ENCODE measurements at places on chromosomes 4 and X.

DNA sequence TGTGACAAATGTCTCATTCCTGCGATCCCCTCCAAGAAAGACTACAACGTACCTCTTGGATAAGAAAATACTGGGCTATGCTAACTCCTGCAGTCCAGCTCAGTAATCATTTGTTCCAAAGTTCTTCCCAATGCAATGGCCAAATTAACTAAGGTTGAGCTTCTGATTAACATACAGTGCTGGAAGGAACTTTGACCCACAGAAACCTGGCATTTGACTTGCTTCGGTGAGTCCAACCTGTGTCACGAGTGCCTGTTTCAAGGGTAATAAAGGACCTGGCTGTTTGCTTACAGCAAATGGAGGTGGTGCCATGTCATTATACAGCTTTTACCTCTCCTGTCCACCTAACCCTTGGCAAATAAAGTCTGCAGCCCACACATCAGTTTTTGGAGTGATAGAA, 83.2 kb downstream of the RBM47 start:
- no peak for DNase-seq

- DNase-seq, result no peak
Observed at GRCh38 chr4:184823014-184823413, 2.8 kb downstream of the ACSL1 start.

GRCh38 chrX:31128855-31129254, 57.0 kb upstream of the FTHL17 start:
- no peak for DNase-seq

DNA sequence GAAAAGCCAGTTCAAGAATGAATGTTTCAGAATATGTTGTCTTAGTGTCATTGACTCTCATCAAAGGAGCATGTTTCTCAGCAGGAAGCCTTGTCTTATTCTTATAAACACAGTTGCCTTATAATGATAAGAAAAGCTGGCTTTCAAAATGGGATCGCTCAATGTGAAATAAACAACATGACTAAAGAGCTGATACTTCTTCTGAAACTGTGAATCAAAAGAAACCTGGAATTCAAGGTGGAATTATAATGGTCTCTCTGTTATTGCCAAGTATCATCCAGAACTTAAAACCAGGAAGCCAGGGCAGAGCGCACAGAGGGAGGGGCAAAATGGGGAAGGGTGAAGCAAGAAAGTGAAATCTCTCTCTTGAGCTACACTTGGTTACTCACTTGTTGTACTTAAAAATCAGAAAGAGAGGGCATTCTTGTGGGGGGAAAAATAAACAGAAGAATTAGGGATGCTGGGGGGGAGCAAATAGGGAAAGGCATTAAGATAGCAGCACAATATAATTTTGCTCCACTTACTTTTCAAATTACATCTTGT, 270.0 kb downstream of the MAPK10 start:
- DNase-seq, result peak; percentile 35

DNA sequence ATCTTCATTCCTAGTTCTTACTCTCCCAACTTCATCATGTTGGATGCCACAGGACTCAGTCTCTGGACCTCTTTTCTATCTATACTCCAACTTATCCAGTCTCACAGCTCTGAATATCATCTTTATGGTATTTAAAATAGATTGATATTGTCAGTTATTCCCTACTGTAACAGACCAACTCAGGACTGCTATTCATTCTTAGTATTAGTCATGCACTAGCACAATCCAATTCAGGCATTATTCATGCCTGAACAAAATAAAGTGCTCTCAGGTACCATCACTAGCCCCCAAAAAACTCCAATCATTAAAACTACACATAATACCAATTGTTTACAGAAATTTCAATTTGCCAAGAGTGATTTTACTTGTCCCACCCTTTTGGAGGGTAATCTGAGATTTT, 37.7 kb downstream of the FRYL start:
- DNase-seq, result no peak

Measured in mesenchymal stem cell (in vitro differentiated cells and primary cell).